ENCODE measurements at places on chromosomes 2 and 18.
A peak's percentile ranks its signal among the peaks of the same experiment; 100 is the strongest.

DNA sequence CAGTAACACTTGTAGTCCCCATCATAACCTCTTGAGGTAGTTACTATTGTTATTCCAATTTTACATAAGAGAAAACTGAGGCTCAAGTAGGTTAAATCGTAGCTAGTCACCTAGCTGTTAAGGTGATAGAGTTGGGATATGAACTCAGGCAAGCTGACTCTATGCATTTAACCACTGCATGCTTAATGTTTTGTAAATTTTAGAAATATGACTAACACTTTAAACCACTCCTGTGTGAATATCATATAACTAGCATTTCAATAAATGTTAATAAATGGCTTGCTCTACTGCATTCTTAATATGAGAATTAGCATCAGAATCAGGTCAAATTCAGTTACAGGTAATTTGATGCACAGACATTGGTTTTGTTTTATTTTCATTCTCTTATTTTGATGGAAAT lies 35.6 kb upstream of the CREB1 start:
- no peak for DNase-seq

DNA sequence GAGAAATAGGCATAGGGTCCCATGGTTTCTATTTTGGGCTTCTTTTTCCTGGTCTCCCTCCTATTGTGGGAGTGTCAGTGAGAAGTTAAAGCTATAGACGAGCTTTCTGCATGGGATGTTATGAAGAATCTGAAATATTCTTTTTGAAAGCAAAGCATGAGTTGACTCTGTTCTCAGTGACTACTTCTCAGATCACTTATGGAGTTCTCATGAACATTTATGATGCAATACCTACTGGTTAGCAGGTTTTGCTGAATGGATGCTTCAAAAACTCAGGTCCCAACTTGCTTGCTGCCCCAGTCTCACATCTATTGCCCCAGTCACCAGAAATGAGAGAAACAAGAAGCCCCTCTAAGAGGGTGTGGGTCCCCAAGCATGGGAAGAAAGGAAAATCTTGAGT lies 365.0 kb downstream of the HRH4 start:
- no peak for DNase-seq

- DNase-seq, result no peak
These were observed 56.1 kb upstream of the HDAC4 start for GRCh38 chr2:239456940-239457339.

DNA sequence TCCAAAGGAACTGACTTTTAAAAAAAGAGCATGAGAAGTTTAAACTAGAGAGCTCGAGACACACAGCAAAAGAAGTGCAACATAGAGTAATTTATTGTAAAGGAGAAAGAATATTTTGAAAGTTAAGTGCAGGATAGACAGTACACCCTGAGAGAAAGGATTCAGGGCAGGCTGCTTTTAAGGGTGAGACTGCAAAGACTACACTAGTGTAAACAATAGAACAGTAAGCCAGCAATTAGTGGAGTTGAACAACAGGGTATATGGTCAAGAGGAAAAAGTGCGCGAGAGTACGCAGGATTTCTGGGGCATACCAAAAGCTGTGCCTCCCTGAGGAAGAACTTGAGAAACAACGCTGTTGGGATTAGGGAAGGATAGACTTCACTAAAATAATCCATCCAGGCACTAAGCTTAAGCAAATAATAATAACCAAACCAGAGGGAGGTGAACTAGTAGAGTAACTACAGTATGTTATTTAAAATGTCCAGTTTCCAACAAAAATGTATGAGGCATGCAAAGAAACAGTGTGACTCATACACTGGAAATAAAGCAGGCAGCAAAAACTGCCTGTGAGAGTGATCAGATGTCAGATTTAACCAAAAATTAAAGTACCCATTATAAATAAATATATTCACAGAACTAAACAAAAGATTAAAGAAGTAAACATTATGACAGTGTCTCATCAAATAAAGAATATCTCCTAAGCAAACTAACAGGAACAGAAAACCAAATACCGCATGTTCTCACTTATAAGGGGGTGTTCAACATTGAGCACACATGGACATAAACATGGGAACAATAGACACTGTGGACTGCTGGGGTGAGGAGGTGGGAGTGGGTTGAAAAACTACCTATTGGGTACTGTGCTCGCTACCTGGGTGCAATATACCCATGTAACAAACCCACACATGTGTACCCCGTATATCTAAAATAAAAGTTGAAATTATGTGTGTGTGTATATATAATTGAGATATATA lies 40.5 kb upstream of the EMILIN2 start:
- no peak for DNase-seq

GRCh38 chr2:164675027-164675426 lies 53.7 kb upstream of the GRB14 start:
- no peak for DNase-seq

DNA sequence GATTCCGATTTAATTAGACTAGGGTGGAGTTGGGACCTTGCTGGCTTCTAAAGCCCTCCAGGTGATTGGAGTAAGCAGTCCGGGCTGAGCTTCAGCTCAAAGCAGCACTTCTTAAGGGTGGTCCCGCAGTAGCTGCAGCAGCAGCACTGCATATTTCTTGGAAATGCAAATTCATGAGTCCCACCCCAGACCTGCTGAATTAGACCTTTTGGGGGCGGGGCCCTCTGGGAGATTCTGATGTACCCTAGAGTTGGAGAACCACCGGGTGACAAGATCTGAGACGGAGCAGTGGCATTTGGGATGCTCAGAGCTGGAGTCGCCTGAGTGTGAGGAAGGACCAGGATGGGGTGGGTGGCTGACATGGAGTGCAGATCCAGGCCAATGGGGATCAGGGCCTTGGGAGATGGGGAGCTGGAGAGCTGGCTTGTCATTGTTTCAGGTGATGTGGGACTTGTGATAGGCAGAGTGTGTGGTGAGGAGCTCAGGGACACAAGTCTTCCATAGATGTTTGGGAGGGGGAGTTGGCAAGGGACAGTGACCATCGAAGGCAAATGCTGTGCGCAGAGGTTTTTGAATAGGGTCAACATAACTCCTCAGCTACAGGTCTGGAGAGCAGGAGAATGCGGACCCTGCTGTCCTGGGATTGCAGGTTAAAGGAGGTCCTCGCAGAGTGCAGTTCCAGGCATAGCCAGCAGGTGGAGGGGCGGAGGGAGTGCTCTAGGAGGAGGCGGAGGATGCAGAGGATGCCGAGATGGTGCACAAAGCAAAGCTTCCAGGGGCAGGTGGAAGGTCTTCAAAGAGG lies 130.9 kb upstream of the RAB12 start:
- DNase-seq, result peak; percentile 16

- DNase-seq, result no peak
These were observed 113.4 kb upstream of the MCFD2 start for GRCh38 chr2:47028846-47029560.

GRCh38 chr2:112493048-112493447 lies 11.1 kb downstream of the TTL start:
- DNase-seq, result no peak

GRCh38 chr2:28981016-28981441 lies at the start of gene TOGARAM2:
Gene TOGARAM2 (plus strand): TSS chr2:28981298. CDS start chr2:28994835, 13,537 bp downstream.
- DNase-seq, result no peak

- DNase-seq, result no peak
These were observed 329.9 kb downstream of the DYSF start for GRCh38 chr2:71783215-71783614.

DNA sequence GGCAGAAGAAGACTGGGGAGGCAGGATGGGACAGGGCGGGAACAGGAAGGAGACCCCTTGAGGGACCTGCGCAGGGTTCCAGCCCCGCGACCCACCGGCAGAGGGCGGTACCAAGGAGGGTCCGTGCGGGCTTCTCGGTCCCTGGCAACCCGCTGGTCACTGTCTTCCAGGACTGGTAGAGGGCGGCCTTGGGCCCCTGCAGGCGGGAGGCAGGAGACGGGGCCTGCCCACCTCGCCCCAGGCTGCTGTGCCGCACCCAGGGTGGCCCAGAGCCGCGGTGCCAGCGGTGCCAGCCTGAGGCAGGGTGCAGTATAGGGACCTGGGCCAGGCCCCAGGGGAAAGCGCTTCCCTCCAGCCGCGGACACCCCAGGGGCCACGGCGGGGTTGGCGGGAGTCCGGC lies 34.5 kb downstream of the NEURL3 start:
- DNase-seq, result peak; percentile 42

- DNase-seq, result no peak
These were observed 60.0 kb downstream of the CAPN13 start for GRCh38 chr2:30747206-30747605.

- DNase-seq, result no peak
These were observed 79.9 kb downstream of the TRIB2 start for GRCh38 chr2:12796657-12797056.

- DNase-seq, result no peak
These were observed 544 bp downstream of the DNAJC27 start for GRCh38 chr2:24971286-24971535.

DNA sequence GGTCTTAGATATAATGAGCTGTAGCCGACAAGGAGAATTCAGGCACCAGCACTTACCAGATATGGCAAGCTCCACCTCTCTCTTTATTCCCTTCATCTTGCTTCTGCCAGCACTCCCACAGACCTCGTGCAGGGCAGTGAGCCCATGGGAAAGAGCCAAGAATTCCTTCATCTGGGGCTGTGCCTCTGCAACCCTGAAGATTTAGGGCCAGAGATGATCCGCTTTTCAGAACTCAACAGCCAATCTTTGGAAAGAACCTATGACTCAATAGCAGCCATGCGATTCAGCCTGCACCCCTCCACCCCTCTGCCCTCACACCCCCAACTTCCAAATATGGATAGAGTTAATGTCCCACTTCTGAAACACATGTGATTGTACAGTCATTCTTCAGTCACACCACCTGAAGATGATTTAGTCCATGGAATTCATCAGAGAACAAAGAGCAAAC lies 533.7 kb upstream of the TNP1 start:
- DNase-seq, result no peak

DNA sequence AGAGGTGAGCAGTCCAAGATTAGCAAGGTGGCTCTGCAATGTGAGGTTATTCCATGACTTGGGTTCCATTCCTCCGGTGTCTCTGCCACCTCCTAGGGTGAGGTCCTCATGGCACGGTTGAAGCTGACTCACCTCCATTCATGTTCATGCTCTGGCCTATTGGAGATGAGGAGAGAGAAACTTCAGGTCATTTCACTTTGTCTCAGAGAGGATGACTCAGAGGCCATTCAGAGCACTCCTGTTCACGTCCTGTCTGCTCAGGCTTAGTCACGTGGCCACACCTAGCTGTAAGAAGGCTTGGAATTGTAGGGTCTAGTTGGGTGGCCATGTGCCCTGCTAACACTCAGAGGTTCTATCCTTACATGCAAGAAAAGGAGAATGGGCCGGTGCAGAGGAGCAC lies 67.5 kb upstream of the MBOAT2 start:
- no peak for DNase-seq

DNA sequence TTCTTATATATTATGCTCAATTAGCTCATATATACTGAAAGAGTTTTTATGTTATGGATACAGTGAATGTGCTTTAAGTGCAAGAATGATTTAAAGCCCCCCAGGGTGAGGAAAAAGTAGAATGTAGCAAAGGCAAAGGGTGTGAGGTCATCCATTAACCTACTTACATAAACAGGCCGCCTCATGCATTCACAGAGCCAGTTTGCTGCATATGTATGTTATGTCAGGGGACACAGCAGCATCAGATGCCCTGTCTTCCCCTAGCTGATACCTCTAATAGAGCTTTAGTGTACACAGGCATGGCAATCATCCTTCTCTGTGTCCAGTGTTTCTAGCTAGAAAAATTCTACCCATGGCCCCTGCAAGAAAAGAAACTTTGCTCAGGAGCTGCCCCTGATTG lies 187.8 kb upstream of the FSHR start:
- DNase-seq, result no peak

DNA sequence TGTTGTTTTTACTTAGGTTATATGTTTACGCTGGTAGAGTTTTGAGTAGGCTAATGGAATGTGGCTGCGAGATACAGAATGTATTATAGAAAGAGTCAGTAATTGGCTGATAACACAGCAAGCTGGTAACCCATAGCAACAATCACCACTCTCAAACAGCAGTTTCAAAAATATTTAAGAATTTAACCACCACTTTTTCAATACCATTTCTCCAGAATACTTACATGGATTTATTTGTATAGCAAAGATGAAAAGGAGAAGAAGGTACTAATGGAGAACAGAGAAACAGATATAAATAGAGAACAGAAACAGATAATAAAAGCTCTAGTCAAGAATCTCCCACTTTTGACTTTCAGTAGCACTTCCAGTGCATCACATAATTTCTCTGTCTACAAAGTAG lies 188.3 kb upstream of the SLC39A10 start:
- DNase-seq, result no peak

DNA sequence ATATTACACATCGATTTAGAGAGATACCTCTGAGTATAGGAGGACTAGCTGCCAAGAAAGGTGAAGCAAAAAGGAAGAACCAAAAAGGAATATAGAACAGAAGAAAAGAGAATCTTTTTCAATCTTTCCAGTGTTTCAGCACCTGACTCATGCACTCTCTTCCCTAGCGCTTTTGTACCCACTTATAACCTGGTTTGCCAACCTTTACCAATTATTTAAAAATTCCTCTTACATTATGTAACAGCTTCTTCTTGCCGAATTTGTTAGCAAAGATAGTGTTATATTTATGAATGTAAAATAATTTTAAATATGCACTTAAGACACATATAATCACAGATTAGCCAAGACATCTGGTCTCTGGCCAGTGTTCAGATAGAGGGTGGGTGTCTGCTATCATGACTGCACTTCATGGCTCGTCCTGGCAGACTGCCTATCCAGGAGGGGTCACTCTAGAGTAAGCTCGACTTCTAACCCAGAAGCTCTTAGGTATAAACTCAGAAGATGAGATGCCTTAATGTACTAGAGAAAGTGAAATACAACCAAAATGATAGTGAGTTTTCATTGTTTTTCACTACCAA lies 122.9 kb downstream of the ATAD2B start:
- peak; percentile 11 for DNase-seq

All from T-helper 2 cell (primary cell).